ENCODE measurements at places on chromosomes 5 and 9.

DNA sequence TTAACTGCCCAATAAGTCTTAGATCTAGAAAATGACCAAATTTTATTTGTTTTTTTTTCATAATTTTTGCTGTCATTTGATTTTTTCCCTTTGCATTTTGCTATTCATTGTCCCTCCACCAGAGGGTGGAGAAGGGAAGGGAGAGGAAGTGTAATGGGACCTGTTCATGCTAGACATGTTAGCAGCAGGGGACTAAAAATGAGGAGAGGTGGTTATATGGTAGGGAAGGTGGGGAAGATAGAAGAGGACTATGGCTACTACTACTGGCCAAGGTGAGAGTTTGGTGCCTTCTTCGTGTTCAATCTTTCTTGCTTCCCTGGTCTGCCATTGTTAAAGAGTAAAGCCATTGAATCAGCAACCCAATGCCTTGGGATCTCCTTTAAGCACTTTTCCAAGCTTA, 6.4 kb downstream of the GRIA1 start:
- no peak for DNase-seq

DNA sequence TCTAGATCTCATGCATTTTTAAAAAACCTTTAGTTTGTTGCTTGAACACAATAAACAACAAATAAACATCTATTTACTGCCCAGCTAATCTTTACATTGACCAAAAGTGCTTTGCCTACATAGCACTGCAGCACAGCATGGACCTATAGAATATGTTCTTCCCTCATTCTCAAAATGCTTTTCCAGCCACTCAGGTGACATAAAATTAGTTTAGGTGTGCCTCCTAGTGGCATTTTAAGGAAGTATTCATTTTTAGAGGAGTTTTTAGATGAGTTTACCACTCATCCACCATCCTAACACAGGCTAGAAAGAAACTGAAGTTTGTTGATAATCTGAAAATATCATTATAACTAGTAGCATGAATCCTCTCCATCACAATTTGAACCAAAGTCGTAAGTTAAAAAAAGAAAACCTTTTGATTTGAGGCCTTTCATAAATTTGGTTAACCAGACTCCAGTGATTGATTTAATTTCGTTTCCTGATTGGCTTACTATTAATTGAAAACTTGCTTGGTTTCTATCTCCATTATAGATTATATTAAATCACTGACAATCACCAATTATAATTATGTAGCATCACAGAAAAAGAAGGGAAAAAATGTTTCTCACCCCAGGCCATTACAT, 12.6 kb downstream of the PLGRKT start:
- DNase-seq: peak; percentile 18

GRCh38 chr9:115416299-115416698, 298.3 kb upstream of the TNC start:
- no peak for DNase-seq

DNA sequence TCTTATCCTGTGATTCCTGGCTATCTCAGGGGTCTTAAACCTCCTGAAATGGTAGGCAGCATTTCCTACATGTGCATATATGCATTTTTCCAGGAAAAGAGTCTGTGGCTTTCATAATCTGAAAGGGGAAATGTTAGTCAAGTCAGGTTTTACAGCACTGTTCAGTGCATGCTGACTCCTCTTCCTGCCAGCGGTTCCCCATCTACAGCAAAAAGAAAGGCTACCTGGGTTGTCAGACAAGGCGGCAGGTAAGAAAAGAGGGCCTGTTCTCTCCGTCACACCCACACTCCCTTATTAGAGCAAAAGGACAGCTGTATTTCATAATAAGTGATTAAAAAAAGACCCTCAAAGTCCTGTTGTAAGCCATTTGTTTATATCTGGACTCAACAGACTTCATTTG, 4.3 kb upstream of the SPATA6L start:
- no peak for DNase-seq

- DNase-seq: no peak
These were observed 127.4 kb downstream of the COL23A1 start for GRCh38 chr5:178462816-178463215.

- no peak for DNase-seq
These were observed 38.6 kb downstream of the SPARC start for GRCh38 chr5:151648089-151648488.

DNA sequence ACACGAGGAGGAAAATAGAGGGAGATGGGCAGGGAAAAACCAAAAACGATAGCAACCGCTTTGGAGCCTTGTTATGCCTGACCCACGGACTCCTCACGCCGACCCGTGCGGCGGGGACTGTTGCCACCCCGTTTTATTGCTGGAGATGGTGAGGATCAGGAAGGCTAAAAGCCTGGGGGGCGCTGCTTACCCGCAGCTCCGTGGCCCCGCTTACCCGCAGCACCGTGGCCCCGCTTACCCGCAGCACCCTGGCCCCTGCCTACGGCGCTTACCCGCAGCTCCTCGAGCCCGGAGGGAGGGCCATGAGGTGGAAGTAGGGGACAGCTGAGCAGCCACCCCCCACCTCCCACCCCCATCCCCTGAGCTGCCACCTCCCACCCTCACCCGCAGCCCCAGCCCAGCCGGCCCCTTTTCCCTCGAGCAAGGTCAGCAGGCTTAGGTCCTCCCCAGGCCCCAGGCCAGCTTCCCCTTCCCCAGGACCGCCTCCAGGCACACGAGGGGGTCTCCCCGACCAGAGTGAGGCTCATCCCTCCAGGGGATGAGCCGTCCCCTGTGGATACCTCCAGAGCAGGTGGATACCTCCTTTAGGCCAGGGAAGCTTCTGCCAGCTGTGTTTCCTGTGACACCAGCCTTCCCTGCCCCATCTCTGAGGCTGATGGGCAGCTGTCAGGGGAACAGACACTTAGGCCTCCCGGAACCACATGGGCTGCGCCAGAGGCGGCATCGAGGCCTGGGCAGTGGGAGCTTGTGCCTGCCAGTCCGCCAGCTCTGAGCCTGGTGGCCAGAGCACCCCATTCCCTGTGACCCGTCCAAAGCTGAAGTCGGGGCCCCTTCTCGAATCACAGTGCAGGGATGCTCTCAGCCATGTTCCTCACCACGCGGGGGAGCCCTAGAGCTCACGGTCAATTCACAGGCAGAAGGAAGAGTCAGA, 92.3 kb downstream of the LMX1B start:
- DNase-seq: peak; percentile 32

- DNase-seq: no peak
These were observed 72.5 kb downstream of the BASP1 start for GRCh38 chr5:17289681-17290539.

DNA sequence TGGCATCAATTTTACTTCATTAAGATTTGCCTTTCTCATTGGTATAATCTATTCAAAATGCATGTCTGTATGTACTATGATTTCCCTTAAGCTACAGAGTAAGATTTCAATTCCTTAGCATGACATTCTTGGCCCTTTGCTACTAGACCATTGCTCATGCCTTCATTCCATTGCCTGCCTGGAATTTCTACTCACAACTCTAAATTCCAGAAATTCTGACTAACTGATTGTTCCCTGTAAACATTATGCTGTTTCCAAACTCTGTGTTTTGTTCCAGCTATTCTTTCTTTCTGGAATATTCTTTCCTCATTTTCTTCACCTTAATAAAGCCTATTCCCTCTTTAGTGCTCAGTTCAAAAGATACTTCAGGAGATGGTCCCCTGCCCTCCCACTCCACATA, 568.8 kb upstream of the SEMA6A start:
- DNase-seq: no peak

GRCh38 chr9:136327304-136327974, at the start of gene GPSM1:
Gene GPSM1 (plus strand): TSS chr9:136327539. CDS start chr9:136327696, 157 bp downstream.
- no peak for DNase-seq

DNA sequence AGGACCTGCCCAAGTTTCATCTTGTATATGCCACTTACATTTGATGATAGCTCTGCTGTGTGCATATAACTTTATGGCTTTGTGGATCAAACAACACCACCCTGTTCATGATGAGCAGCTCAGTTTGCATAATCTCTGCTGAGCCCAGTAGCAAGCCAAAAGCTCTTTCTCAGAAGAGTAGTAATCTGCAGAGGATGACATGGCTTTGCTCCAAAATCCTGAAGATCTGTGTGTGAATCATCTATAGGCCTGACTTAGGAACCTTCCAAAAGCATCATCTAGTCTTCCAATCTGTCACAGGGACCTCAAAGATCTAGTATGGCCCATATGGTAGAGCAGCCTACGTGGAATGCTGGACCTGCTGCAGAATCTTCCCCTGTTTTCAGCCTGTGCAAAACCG, 394.6 kb downstream of the PSAT1 start:
- DNase-seq: no peak

DNA sequence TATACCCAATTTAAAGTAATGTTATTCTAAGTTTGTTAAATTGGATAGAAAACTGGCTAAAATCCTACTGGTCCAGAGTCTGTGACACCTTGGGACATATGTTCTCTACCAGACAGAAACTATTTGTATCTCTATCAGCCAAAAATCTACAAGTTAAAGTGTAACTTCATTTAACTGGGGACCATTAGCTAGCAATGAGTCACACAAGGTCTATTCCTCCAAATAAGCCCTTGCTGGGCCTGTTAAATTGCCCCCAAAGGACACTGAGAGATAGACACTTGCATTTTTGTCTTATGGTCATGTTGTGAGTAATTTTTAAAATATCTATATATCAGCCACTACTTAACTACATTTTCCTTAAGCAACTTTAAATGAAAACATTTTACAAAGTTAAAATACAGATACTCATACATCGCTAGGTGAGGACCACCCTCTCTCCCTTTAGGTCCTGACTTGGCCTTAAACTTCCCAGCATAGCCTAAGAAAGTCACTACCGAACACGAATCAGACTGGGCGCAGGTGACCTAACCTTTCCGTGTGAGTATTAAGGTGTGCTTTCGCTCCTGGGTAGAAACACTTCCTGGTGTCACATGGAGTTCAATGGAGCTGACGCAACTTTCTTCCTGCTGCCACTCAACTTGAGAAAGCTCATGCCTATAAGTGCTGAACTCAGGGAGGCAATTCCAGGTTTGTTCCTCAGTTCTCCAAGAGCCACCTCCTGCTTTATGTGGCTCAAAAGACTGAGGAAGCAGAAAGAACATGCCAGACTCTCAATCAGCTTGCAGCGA, 249.1 kb downstream of the DIRAS2 start:
- no peak for DNase-seq

- DNase-seq: no peak
These were observed 213.2 kb upstream of the RPS23 start for GRCh38 chr5:82491397-82491796.

GRCh38 chr9:137391411-137391754, 31.6 kb downstream of the EXD3 start:
- DNase-seq: no peak

- no peak for DNase-seq
These were observed 217.0 kb upstream of the NREP start for GRCh38 chr5:111973961-111974360.

- no peak for DNase-seq
These were observed 592 bp downstream of the TUBB4B start for GRCh38 chr9:137241490-137242268.

- DNase-seq: no peak
These were observed 13.7 kb downstream of the BARX1 start for GRCh38 chr9:93941493-93941892.

GRCh38 chr9:136485049-136486045, 2.5 kb upstream of the SEC16A start:
- peak; percentile 71 for DNase-seq

DNA sequence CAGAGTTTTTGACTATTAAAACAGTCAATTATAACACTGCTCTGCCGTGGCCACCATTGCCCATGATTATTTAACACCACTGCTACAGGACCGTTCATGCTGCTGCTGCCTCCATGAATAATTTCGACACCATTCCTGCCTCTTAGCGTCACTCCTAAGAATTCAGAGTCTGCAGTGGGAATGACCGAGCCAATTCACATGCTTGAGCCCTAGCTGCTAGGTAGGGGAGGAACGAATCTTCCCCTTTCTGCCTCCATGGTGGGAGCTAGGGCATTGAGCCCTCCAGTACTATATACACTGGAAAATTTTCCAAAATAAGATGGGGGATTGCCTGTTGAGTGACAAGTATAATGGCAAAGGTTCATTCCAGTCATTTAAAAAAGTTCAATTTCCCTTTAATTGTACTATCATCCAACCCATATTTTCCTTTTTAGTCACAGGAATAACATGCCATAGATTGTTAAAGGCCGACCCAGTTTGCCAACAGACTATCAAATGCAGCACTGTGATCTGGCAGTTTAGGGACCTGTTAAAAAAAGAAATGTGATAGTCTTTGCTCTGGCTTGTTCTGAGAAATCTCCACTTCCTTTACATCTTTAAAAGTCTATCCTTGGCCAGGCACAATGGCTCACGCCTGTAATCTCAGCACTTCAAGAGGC, 13.5 kb upstream of the B4GALT1 start:
- DNase-seq: no peak

- no peak for DNase-seq
These were observed 46.8 kb downstream of the FBN2 start for GRCh38 chr5:128491291-128491690.

- DNase-seq: no peak
These were observed 113.6 kb downstream of the NR6A1 start for GRCh38 chr9:124657516-124657915.

- DNase-seq: no peak
These were observed 282.7 kb upstream of the POU5F2 start for GRCh38 chr5:94024101-94024500.

- no peak for DNase-seq
These were observed 1.2 kb downstream of the ERCC8 start for GRCh38 chr5:60943624-60944023.

DNA sequence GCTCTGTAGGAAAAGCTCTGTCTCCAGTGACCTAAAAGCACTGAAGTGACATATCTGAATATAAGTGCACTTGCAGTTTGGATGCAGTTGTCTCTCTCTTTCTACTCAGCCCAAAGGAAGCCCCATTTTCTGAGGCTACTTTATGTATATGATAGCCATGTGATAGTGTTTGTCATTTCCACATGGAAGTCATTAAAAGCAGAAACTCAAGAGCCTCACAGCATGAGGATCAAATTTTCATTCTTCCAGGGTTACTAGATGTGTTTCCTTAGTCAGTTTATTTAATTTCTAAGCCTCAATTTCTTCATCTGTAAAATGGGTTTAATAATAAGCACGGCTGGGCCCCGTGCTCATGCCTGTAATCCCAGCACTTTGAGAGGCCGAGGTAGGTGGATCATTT, 36.7 kb downstream of the RNF44 start:
- no peak for DNase-seq

- no peak for DNase-seq
These were observed 5.1 kb downstream of the TTC23L start for GRCh38 chr5:34844106-34844505.

DNA sequence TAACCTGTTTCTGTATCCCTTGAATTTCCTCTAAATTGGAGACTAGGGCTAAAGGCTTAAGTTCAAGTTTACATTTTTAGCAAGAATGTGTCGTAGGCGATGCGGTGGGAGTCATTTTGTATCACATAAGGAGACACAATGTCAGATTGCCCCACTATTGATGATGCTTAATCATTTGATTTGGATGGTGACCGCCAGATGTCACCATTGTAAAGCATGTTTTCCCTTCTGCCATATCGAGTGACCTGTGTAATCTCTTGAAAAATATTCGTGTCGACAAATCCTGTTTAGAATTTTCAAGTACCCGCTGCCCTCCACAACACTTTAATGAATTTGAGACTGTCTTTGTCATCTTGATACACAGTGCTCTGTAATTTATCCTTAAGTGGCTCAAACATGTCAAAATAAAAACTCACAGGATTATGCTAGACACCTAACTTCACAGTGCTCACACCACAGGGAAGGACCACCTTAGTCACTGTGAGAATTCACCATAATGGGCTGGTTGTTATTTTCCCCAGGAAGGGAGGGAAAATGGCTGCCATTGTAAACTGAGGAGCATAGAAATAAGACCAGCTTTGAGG, 34.5 kb upstream of the SLC46A2 start:
- no peak for DNase-seq

Measured in KG1 (cell line).